ENCODE measurements at places on chromosomes 5 and 9.
A peak's percentile ranks its signal among the peaks of the same experiment; 100 is the strongest.

- no peak for DNase-seq
Measured at GRCh38 chr5:169651526-169651925, 14.5 kb downstream of the DOCK2 start.

DNA sequence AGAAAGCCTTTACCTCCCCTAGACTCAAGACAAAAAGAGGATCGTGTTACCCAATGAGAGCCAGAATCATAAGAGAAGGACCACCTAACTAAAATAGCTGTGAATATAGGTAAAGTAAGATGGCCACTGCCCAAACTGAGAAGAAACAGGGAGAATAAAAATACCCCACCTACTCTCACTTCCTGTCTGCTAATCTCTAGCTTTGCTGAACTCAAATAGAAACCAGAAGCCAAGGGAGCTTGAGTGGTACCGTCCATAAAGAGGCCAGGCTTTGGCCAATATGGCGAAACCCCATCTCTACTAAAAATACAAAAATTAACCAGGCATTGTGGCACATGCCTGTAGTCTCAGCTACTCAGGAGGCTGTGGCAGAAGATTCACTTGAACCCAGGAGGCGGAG lies 123.0 kb upstream of the FST start:
- DNase-seq: no peak

- no peak for DNase-seq
Measured at GRCh38 chr9:86660146-86660943, 287.0 kb downstream of the GAS1 start.

DNA sequence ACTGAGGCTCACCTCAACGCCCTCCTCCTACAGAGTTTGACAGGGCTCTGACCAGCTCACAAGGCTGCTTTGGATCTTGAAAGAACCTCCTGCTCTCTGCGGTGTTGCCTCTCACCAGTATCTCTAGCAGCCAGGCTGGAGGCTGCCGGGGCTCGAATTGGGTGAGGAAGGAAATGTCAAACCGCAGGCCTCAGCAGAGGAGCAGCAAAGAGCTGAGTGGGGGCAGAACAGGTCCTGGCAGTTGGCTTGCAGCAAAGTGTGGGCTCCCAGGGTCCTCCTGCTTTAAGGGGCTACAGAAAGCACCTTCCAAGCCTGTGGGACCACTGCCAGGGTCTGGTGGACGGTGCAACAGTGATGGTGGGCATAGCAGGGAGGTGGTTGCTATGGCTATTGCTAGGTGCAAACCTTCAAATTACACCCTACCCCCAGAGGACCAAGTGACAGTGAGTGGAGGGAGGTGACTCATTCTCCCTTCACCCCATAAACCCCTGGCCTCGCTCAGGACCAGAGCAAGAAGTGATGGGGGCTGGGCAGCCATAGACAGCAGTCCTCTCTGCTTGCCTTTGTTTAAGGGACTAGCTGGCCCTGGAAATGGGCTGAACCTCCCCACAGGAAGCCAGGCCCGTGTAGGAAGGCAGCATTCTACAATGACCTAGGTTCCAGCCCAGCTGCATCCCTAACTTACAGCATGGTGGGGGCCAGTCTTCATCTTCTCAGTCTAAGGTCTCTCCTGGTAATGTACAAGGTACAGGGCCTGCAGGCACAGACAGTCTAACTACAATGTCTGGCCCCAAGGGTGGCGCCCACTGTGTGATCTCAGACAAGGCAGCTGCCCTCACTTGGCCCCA lies 18.7 kb downstream of the LCP2 start:
- peak; percentile 81 for DNase-seq

GRCh38 chr5:155919126-155919525 lies 407.8 kb upstream of the SGCD start:
- no peak for DNase-seq

DNA sequence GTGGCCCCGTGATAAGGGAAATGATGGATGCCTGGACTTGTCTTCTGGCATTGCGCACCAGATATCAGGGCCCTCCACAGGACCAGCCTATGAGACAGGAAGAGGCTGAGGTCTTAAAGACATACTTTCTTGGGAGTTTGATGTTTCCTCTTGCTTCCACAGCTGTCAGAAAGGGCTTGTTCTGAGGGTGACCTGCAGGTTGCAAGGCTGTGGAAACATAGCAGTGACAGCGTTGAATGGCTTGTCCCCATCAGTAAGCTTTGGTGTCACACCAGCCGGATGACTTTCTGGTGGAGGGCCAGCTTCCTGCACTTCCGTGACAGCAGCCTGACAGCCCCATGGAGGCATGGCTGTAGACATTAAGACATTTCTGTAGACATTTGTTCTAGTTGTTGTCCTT lies 143.2 kb downstream of the C9orf152 start:
- DNase-seq: no peak

DNA sequence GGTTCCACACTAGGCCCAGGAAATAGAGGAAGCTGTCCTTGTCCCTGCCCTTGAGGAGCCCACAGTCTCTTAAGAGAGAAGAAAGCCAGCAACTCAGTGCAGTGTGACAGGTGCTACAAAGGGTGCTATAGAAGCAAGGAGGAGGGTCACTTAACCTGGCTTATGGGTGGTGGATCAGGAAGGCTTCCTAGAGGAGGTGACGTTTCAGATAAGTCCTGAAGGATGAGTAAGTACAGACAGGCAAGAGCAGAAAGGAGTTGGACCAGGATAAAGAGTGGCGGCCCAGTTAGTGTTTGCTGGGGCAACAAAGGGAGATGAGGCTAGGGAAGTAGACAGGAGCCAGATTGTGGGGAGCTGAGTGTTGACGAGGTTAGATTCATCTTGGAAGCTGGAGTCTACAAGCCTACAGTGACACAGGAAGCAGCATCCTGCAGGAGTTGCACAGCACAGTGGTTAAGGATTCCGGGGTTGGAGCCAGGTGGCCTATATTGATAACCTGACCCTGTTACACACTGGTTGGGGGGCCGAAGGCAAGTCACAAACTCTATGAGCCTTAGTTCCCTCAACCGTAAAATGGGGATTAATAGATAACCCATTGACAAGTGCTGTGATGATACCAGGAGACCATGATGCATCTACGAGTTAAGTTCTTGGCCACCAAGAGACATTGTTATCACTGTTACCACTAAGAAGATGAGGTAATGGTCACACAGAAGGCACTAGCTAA lies 5.4 kb upstream of the LHX6 start:
- DNase-seq: no peak

Data from upper lobe of left lung (tissue), 6 donors.